ENCODE measurements at places on chromosomes 4 and X. TPM values are rescaled to one million over a fixed set of nuclear protein-coding genes. Genes with fewer than 3 reads are reported as not detected.

Gene HPGD
- total RNA-seq = not detected

Gene GAK
- 61.4 TPM for total RNA-seq

Gene CDS1
- total RNA-seq = 0.30 TPM

Gene ETDA
- total RNA-seq = not detected

Gene RNF128
- not detected for total RNA-seq

Gene HTR2C
- total RNA-seq = not detected

Gene DCX
- total RNA-seq = not detected

Gene ZNF630
- total RNA-seq = 2.1 TPM

Gene DMRTC1
- total RNA-seq = not detected

Gene CXXC4
- not detected for total RNA-seq

Gene CLDN22
- not detected for total RNA-seq

Gene MAGEA11
- total RNA-seq = not detected

GRCh38 chrX:69228732-69229131 lies 63.5 kb upstream of the PJA1 start:
- no peaks in the 10 kb centered on the region for H3K27me3 ChIP-seq
- H3K4me1 ChIP-seq = no peaks in the 10 kb centered on the region
- no peaks in the 10 kb centered on the region for H3K36me3 ChIP-seq

DNA sequence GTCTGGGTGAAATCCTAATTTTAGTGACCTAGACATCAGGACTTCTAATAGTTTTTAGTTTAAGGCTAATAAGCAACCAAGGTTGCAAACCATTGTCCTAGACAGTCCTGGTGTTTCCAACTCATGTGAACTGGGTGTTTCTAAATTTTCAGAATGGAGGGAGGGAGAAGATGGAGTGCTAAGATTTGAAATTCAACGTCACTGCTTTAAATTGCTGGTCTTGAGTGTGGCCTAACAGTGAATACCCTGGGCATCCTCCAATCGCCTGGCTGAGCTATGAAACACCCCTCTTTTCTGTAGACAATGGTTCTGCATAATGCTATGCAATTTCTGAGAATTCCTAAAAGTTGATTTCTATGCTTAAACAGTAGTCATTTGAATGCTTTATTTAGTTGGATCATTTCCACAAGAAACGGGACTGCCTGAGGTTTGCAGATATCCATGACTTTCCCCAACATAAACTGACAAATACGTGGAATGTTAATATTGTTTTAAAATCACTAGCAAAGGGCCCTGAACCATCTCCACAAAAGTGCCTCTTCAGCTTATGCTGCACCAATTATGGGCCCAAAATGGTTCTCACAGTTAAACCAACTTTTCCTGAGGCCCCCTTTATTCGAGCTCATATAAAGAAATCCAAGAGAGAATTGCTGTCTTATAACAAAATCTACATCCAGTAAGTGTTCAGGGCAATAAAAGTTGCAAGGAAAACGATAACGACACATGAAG lies 1.1 kb downstream of the FBXL5 start:
- peak overlapping the region; percentile 97 for H3K4me3 ChIP-seq
- no peak for DNase-seq
- peak overlapping the region; percentile 98 for H3K27ac ChIP-seq
- peaks cover 72% of the 10 kb centered on the region for H3K4me1 ChIP-seq

DNA sequence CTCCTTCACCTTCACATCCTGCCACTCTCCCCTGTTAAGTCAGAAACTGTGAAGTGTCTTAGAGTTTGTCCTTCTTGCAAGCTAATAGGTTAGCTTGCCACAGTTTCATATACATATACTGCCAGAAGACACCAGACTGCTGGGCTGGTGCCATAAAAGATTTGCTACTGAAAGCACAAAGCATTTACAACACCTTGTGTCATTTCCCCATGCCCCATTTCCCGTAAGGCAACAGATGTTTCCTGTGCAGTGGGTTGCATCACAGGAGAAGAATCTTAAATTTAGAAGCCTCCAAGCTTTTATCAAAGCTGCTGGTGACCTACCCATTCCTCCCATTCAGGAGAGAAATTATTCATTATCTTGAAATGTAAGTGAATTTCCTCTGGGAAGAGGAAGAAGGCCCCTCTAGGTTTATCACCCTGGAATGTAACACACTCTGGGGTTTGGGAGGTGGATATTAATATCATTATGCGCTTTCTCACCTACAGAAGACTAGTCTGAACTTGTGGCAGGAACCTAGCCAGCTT lies 34.5 kb upstream of the RAB33B start:
- no peak overlapping the region for H3K4me3 ChIP-seq
- DNase-seq = no peak
- peaks cover 9% of the 10 kb centered on the region for H3K4me1 ChIP-seq
- H3K36me3 ChIP-seq = peaks cover 27% of the 10 kb centered on the region
- no peaks in the 10 kb centered on the region for H3K27me3 ChIP-seq

DNA sequence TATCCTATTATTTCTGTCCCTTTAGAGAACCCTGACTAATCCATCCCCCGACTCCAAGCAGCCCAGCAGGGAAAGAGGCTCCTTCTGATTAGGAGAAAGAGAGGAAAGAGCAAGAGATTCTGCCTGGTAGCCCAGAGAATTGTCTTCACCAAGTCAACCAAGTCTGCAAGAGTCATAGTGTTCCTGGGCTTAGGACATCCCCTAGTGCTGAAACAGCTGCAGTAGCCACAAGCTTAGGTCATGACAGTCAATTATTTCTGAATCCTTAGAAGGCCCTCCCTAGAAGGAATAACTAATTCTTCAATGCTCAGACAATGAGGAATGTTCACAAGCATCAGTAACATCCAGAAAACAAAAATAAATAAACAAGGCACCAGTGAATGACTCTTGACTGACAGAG lies 480.3 kb upstream of the GRIA3 start:
- H3K4me3 ChIP-seq = no peak overlapping the region
- H3K36me3 ChIP-seq = no peaks in the 10 kb centered on the region
- no peak overlapping the region for H3K27ac ChIP-seq
- no peaks in the 10 kb centered on the region for H3K4me1 ChIP-seq
- DNase-seq = no peak

GRCh38 chr4:2929469-2929868 lies 33.7 kb downstream of the NOP14 start:
- no peaks in the 10 kb centered on the region for H3K27me3 ChIP-seq
- H3K36me3 ChIP-seq = peaks cover 21% of the 10 kb centered on the region
- no peak overlapping the region for H3K4me3 ChIP-seq
- peak overlapping the region; percentile 36 for H3K27ac ChIP-seq
- H3K4me1 ChIP-seq = peaks cover 20% of the 10 kb centered on the region

GRCh38 chrX:136666088-136666487 lies 18.1 kb downstream of the CD40LG start:
- no peaks in the 10 kb centered on the region for H3K4me1 ChIP-seq
- peaks cover 20% of the 10 kb centered on the region for H3K36me3 ChIP-seq
- no peak for DNase-seq

DNA sequence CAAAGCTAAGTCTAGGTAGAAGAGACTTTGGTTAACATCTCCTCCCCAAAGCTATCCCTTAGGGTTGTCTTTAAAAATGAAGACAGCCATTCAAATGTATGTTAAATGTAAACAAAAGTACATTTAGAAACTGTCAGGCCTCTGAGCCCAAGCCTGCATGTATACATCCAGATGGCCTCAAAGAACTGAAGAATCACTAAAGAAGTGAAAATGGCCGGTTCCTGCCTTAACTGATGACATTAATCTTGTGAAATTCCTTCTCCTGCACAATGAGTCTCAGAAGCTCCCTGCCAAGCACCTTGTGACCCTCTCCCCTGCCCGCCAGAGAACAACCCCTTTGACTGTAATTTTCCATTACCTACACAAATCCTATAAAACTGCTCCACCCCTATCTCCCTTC lies 377.9 kb downstream of the FAM133A start:
- no peak overlapping the region for H3K27ac ChIP-seq
- no peaks in the 10 kb centered on the region for H3K36me3 ChIP-seq
- no peaks in the 10 kb centered on the region for H3K27me3 ChIP-seq
- DNase-seq = no peak

GRCh38 chr4:68576272-68577125 lies at the start of gene UGT2B17:
Gene UGT2B17 (minus strand): TSS chr4:68576322. CDS start chr4:68568484, 7,838 bp downstream.
- no peaks in the 10 kb centered on the region for H3K36me3 ChIP-seq
- H3K4me3 ChIP-seq = no peak within 1 kb of the TSS
- H3K27ac ChIP-seq = no peak within 1 kb of the TSS
- no peaks in the 10 kb centered on the region for H3K4me1 ChIP-seq
- H3K27me3 ChIP-seq = no peaks in the 10 kb centered on the region
- DNase-seq = no peak

DNA sequence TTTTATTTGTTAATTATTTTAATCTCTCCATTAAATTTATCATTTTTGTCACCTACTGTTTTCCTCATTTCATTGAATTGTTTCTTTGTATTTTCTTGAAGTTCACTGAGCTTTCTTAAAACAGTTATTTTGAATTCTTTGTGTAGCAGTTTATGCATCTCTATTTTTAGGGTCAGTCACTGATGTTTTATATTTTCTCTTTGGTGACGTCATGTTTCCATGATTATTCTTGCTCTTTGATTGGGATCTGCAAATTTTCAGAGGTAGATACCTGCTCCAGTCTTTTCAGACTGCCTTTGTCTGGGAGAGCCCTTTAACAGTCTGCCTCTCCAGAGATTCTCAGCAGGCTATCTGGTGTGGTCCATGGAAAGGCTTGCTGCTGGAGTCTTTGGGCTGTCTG lies 25.6 kb upstream of the TRPC5 start:
- H3K27ac ChIP-seq = no peak overlapping the region
- no peak for DNase-seq
- H3K36me3 ChIP-seq = no peaks in the 10 kb centered on the region
- no peaks in the 10 kb centered on the region for H3K4me1 ChIP-seq
- H3K27me3 ChIP-seq = no peaks in the 10 kb centered on the region

- peaks cover 10% of the 10 kb centered on the region for H3K36me3 ChIP-seq
- no peaks in the 10 kb centered on the region for H3K27me3 ChIP-seq
- no peak for DNase-seq
- no peak overlapping the region for H3K4me3 ChIP-seq
- peaks cover 8% of the 10 kb centered on the region for H3K4me1 ChIP-seq
- H3K27ac ChIP-seq = no peak overlapping the region
Measured at GRCh38 chr4:168264903-168265302, 53.6 kb downstream of the DDX60 start.

DNA sequence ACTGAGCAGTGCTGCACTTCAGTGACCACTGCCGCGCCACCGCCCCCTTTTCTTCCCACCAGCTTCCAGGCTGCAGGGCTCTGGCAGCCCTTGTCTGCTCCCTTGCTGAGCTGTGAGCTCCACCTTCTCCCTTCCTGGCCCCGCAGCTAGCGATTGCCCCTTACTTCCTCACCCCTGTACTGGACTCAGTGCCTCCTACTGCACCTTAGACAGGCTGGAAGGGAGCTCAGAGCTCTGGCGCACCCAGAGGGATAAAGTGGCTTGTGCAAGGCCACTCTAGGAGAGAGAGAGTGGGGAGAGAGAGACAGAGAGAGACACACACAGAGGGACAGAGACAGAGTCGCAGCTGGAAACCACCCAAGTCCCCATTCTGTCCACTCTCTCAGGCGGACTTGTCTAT lies 6.0 kb downstream of the RASL11B start:
- DNase-seq = no peak
- peak overlapping the region; percentile 75 for H3K27ac ChIP-seq
- H3K27me3 ChIP-seq = no peaks in the 10 kb centered on the region
- H3K4me1 ChIP-seq = peaks cover 60% of the 10 kb centered on the region
- no peak overlapping the region for H3K4me3 ChIP-seq

DNA sequence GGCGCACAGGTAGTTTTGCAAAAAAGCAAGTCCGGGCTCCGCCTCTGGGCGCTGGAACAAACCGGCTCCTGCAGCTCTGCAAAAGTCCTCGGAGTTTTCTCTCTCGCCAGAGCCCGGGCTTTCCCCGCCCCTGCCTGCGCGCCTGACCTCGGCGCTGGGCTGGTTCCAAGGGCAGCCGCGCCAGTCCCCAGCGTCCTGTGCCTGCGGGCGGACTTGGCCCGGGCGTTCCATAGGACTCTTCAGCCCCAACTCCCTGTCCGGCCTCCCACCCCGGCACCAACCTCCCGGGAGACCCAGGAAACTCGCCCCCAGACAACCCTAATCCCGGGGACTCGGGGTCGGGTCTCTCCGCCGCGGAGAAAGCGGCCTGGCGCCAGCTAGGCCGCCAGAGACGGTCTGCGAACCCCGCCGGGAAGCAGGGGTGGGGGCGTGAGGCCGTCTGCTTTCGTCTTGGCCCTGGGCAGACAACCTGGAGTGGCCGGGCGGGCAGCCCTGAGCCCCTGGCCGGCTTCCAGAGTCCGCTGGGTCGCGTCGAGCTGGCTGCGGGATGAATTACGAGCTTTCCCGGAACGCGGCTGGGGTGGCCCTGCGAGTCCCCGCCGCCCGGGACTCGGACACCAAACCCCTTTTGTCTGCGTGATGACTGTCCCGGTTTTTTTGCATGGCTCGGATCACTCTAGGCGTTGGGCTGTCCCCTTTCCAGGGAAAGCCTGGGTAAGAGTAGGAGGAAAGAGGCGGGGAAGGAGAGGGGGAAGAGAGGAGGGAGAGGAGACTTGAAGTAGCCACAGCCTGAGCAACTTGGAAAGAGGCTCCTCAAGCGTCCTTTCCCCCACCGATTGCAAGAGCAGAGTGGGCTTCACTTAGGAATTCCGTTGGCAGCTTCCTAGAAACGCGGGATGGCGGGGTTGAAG lies 916 bp downstream of the MXRA5 start:
- no peak for DNase-seq
- H3K27ac ChIP-seq = peak overlapping the region; percentile 76
- peaks cover 7% of the 10 kb centered on the region for H3K27me3 ChIP-seq
- H3K4me1 ChIP-seq = peaks cover 23% of the 10 kb centered on the region

DNA sequence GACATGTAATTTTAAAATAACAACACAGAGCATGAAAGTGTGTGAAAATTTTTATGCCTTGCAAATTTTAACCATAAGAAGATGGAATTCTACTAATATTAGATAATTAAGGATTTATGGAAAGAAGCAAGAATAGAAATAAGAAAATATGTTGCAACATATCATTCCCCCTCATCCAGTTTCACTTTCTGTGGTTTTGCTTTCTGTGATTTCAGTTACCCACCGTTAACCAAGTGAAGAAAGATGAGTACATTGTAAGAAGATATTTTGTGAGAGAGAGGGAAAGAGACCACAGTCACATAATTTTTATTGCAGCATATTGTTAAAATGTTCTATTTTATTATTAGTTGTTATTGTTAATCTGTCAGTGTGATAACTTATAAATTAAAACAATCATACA lies 77.9 kb downstream of the ADAM29 start:
- no peaks in the 10 kb centered on the region for H3K27me3 ChIP-seq
- H3K27ac ChIP-seq = no peak overlapping the region
- no peak for DNase-seq
- H3K4me3 ChIP-seq = no peak overlapping the region
- no peaks in the 10 kb centered on the region for H3K36me3 ChIP-seq

GRCh38 chrX:24243188-24243587 lies 70.7 kb downstream of the SUPT20HL2 start:
- no peaks in the 10 kb centered on the region for H3K36me3 ChIP-seq
- no peaks in the 10 kb centered on the region for H3K27me3 ChIP-seq
- H3K4me3 ChIP-seq = no peak overlapping the region

DNA sequence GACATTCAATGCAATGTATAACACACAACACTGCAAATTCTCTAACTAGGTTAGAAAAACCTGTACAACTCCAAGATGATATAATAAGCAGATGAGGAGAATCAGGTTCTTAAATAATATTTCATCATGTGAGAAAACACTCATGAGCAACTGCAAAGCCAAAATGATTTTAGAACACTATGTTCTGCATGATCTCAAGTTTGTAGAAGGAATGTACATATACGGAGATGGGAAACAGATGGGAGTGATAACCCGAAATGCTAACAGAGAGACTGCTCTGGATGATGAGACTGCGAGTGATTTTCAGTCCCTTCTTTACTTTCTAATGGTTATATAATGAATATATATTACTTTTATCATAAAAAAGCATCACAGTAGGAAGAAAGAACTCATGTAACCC lies 80.9 kb downstream of the PCYT1B start:
- no peaks in the 10 kb centered on the region for H3K27me3 ChIP-seq
- H3K36me3 ChIP-seq = no peaks in the 10 kb centered on the region
- H3K4me1 ChIP-seq = peaks cover 38% of the 10 kb centered on the region
- DNase-seq = no peak
- no peak overlapping the region for H3K4me3 ChIP-seq
- H3K27ac ChIP-seq = peak overlapping the region; percentile 55

Data from chondrocyte (in vitro differentiated cells).